ENCODE measurements at places on chromosomes 4 and X. TPM values are rescaled to one million over a fixed set of nuclear protein-coding genes. Genes with fewer than 3 reads are reported as not detected.

GRCh38 chr4:110902500-110902899, 279.6 kb upstream of the PITX2 start:
- no peak for DNase-seq

- DNase-seq = no peak
Observed at GRCh38 chr4:109588176-109588575, 28.1 kb downstream of the MCUB start.

DNA sequence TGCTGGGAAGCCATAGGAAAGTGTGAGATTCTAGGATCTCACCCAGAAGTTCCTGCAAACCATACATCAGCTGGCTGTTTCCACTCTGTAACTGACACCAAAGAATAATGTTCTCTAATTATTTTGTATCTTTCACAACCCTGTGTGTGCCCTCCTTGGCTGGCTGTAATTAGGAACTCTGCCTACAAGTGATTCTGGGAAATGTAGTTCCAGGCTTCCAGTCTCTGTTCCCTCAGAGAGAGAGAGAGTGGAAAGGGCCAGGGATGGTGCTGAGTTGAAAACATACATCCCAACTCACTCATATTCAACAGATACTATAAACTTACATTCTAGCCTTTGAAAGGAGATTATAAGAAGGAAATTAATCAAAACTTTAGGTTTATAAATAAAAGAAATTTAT, 57.5 kb upstream of the C1QTNF7 start:
- DNase-seq = no peak

The CXCL5 gene
- 0.77 TPM for total RNA-seq

DNA sequence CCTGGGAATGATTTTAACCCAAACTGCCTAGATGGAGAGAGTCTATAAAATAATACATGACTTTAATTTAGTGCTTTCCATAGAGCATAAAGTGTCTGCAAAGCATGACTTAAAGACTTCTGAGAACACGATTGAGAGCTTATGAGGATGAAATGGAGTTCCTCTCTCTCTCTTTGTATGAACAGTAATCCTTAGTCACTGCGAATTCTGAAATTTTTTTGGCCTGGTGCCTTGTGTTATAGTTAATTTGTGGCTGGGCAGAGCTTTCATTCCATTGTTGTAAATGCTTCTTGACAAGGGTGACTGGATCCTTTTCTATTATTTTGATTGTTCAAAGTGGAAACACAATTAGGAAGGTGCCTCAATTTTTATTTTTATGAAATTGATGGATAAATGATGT, 179.5 kb downstream of the CEP135 start:
- peak; percentile 13 for DNase-seq

DNA sequence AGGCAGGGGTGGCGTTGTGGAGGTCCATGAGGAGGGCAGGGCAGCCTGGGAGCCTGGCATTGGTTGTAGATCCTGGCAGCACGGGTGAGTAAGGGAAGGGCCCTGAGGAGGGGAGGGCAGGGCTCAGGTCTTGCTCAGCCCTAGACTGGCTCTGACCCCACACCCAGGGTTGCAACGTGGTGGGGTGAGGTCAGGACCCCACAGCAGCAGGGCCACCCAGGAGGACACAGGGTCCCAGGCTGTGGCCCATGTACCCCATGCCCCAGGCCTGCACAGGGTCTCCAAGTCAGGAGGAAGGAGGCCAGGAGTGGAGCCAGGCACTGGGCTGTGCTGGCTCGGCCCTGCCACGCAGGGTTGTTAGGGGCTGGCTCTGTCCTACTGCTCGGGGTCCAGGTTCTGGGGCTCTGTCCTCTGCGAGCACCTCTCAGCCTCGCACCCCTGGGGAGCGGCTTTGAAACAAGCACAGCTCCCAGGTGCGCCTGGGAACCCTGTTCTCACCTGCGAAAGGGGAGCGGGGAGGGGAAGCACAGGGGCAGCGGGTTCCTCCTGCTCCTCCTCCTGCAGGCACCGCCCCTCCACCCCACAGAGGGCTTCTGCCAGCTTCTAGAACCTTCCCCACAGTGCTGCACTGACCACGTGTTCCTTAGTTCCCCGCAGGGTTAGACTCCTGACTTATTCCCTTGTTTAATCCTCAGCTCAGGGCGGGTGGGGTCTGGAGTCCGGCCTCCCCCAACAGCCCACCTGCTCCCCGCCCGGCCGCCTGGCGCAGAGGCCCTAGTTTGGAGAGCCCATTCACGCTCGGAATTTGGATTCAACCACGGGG, 20.4 kb downstream of the MSANTD1 start:
- DNase-seq = no peak

DNA sequence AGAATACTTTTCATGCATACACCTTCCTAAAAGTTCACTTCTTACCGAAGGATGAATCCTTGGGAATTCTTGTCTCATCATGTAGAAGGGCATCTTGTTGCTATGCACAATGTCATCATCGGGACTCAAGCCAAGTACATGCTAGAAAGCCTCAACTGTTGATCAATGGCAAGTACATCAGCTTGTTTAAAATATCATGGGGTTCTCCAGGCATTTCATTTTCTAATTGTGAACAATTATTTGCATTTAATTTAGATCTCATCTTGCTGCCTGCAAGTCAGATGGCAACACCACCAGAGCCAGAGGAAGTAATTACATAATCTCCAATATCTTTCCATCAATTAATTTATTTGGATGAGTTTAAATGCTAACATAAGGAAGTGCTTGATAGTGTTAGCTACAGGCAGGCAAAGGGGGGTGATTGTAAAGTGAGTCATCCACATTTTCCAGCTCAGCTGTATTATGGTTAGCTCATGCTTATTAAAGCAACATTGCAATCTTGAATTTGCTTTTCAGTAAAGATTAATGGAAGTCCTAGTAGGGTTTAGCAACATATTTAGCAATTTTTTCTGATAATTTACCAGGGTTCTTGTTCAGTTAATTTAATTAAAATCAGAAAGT, 356.5 kb downstream of the CBLL2 start:
- DNase-seq = peak; percentile 33

GRCh38 chrX:10769195-10769594, 148.8 kb upstream of the MID1 start:
- DNase-seq = peak; percentile 14

- no peak for DNase-seq
Observed at GRCh38 chrX:40887476-40887875, 152.1 kb upstream of the MED14 start.

GRCh38 chr4:107467461-107467860, 252.6 kb downstream of the PAPSS1 start:
- no peak for DNase-seq
